CD4-positive, alpha-beta T cell treated with Interleukin-2 at 100 ng/mL for 4 hours (primary cell): ENCODE measurements at places on chromosomes 7 and 10.

- DNase-seq, result no peak
Measured at GRCh38 chr10:70125918-70126552, 6.6 kb downstream of the AIFM2 start.

- DNase-seq, result no peak
Measured at GRCh38 chr10:56487746-56488145, 126.7 kb upstream of the ZWINT start.

DNA sequence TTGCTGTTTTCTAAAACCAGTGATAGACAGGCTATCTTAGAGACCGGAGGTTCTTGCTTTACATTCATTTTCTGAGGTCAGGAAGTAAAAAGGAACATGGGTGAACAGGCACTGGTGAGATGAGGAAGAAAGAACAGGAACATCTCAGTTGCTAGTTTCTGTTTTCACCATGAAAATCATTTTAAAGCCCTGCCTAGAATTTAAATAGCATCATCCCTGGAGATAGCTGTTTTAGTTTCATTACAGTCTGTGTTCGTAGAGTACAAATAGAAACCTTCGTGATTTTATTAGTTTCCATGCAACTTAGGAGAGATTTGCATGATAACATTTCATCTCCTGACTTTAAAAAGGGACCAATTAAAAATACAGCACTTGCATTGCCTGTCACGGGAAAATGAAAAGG, 14.7 kb downstream of the KCNMA1 start:
- no peak for DNase-seq

GRCh38 chr10:119412244-119413092, 130.1 kb downstream of the RGS10 start:
- no peak for DNase-seq

GRCh38 chr7:148570510-148570909, 20.1 kb upstream of the C7orf33 start:
- DNase-seq, result no peak

DNA sequence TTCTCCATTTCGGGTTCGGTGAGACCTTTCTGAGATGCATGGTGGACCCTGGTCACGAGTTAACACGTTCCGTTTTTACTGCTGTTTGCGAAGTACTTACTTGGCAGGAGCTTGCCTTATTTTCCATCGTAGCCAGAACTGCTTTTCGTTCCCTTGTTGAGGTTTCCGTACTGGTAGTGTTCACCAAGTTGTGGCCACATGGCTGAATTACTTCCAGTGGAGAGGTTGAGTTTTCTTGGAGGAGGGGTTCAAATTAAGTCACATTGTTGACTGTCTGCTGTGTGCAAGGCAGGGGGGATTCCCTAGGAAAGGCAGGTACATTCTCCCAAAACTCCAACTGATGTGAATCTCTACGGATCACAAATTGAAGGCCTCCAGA, 4.0 kb downstream of the MXI1 start:
- DNase-seq, result no peak

DNA sequence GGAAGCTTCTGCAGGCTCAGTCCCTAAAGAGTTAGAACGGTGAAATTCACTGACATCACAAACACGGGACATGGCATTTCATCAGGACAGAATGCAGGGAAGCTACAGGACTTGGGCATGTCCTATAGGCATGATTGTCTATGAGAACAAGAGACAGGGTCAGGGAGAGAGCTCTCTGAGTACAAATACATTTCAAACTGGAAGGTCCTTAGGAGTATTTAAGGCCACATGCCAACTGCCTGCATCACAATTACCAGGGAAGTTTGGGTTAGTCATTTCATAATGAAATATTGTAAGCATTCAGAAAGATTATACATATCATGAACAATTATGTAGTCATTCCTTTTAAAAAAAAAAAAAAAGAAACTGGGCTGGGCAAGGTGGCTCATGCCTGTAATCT, 71.3 kb downstream of the CREB3L2 start:
- DNase-seq, result no peak

DNA sequence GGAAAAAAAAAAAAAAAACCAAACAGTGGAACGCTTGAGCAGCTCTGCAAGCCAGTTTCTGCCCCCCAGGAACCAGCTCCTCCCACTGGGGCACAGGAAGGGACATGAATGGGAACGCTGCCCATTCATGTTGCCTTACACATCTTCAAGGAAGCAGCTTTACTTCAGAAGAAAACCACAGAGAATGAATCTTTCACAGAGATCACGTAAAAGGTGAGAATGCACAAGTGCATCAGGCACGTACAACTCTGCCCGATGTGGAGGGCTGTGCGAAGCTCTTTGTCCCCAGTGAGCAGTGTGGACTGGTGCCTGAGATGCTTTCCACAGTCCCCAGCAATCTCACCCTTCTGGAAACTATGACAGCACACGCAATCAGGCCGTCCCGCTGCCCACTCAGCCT, 106.2 kb downstream of the DLG5 start:
- no peak for DNase-seq

DNA sequence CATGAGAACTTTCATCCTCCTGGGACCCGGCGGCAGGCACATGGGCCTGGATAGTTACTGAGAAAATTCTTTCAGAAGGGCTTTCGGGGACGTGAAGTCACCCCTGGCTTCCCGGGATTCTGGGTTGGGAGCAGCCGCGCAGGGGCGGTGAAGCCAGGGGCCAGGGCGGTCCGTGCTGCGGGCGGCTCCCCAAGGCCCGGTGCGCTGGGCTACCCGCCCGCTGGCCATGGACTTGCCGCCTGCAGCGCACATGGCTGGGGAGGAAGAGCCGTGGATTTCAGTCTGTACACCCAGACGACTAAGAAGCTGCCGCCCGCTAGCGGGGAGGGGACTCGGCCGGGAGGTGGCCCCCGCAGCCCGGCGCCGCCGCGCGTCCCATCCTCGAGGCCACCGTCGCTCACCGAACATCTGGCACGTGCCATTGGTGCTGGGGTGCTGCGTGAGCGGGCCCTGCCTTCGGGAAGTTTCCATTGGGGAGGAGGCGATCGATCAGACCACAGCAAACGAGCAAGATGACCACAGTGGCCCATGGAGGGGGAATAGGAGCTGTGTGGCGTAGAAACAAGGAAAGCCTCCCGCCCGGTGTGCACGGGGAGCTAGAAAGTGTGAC, 64.5 kb downstream of the TMEM209 start:
- no peak for DNase-seq

- no peak for DNase-seq
Measured at GRCh38 chr10:108462005-108462404, 1297.5 kb upstream of the SORCS1 start.

DNA sequence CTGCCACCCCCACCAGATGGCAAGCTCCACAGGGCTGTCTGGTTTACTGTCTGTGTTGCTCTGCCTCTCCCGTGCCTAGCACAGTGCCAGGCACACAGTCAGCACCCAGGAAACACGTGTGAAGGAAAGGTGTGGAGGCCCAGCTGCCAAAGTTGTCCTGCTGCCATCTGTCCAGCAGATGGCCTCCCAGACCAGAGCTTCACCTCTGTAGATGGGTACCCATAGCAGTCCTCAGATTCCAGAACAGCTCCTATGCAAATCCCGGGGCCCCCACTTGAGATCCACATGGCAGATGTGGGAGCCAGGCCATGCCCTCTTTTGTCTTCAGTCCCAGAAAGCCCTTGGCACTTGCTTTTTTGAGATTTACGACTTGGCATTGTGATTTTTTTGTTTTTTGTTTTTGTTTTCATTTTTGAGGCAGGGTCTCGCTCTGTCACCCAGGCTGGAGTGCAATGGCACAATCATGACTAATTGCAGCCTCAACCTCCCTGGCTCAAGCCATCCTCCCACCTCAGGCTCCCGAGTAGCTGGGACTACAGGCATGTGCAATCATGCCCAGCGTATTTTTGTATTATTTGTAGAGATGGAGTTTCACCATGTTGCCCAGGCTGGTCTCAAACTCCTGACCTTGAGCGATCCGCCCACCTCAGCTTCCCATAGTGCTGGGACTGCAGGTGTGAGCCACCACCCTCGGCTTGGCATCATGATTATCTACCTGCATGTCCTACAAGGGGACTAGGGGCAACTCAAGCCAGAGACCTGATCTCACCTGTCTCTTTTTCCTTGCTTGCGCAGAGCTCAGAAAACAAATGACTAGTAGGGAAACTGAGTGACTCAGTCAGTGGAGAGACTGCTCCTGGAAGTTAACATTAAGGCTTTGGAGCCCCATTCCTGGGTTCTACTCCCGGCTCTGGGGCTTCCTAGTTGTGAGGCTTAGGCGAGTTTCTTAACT, 16.9 kb upstream of the PALD1 start:
- peak; percentile 46 for DNase-seq

GRCh38 chr7:87448388-87448787, 27.1 kb downstream of the ABCB4 start:
- no peak for DNase-seq

DNA sequence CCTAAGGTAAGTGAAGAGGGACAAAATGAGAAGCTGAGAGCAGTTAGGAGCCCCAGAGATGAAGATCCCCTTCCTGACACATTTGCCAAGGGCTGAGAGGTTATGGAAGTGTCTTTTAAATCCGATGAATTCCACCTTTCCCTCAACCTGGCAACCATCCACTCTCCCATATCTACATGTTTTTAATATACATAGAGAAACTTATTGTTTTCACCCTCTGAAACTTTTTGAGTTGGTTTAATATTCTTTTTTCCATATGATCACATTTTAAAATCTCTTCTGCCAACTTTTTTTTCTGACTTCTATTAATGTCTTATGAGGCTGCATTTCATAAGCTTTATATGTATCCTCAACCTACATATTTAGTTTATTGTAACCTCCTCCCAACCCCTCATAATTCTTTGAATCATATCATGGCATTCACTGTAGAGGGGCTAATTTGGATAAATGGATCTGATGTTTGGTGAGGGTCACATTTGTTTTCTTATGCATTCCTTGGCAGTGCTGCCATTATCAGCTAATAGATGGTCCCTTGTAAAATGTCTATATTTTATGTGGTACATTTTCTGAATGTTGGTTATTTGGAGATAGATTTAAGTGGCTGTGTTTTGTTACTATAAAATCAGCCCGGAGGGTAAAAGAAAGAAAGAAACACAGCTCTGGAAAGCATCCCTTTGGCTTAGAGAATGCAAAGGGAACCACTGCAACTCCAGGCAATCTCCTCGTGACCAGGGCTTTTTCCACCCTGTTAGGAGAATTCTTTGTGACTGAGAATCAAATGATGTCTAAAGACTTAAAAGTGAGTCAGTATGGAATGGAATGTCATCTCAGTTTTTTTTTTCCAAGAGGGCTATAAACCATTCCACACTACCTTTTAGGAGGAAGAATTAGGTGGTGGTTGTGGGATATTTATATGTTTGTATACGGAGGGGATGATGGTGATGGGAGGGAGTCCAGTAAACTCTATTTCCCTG, 334.4 kb downstream of the SUGCT start:
- no peak for DNase-seq

GRCh38 chr10:70833601-70834000, 17.9 kb downstream of the SGPL1 start:
- no peak for DNase-seq

- DNase-seq, result no peak
Measured at GRCh38 chr10:129390147-129390546, 76.9 kb upstream of the MGMT start.

- DNase-seq, result no peak
Measured at GRCh38 chr10:30422981-30423654, 10.9 kb upstream of the MAP3K8 start.

DNA sequence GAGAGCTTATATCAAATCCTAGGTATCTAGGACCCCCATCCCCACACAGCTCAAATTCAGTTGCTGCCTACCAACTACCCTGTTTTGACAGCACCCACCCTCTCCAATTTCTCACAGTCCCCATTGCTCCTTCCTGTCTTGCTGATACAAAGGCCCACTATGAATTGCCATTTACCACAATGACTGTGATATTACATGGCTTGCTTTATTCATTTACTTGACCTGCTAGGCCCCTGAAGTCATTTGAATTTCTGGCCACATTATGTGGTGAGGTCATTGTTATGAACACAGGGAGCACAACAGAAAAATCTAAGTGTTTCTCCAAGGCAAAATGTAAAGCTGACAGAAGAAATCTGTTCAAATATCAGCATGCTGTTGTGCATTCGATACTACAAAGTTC, 101.4 kb downstream of the PPP1R17 start:
- no peak for DNase-seq

DNA sequence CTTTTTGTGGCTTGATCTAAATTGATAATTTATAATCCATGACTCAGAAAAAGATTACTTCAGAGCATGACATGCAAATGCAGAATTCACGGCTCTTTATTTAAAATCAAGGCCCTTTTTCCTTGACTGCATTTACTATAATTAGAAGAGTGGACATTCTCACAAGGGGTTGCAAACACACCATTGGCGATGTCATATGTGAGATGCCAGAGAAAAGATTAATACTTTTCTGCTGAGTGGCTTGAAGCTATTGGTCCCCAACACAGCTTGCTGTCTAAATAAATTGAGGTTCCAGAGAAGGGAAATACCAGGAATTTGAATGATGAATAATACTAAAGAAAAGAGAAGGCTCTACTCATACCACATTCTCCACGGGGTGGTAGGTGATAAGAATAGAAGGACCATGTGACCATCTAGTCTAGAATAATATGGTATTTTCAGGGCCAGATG, 78.7 kb upstream of the ARID5B start:
- no peak for DNase-seq

DNA sequence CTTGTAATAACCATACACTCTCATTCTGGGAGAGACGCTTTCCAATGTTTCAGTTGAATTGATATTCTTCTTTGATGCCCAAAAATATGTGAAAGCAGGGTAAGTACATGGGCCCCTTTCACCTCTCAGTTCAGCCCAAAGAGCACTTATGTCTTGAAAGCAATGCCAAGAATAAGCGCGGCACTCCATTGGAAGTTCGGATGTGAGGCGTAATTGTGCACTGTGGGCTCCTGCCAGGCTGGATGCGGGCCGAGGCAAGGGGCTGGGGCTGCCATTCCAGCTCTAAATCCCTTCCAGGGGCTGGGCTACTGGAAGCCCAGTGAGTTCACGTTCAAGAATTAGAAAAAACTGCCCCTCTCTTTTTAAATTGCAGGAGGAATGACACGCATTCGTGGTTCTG, 113.8 kb downstream of the EBF3 start:
- no peak for DNase-seq

- peak; percentile 50 for DNase-seq
Measured at GRCh38 chr10:103800789-103801540, 54.4 kb downstream of the SH3PXD2A start.
